ENCODE measurements at places on chromosomes 6 and 20.

GRCh38 chr6:90611543-90612312 is 24.9 kb upstream of the MAP3K7 start:
- no peak for DNase-seq

DNA sequence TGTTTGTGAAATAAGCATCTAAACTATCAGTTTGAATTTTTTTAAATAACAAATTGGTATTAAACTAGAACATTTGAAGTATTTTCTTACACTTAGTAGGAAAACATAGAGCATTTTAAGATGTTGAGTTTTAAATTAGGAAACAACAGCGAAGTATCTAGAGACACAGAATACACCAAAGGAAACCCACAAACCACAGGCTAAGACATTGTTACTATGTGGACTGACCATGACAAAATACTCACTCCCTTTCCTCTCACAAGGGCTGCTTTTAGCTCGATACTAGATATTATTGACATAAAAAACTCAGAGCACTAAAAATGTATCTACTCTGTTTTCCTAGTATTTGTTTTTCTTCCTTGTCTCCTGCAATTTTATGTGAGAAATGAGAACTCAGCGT is 266.0 kb upstream of the CITED2 start:
- DNase-seq: peak; percentile 32

- no peak for DNase-seq
These were observed 80.6 kb downstream of the OTOR start for GRCh38 chr20:16828666-16829305.

DNA sequence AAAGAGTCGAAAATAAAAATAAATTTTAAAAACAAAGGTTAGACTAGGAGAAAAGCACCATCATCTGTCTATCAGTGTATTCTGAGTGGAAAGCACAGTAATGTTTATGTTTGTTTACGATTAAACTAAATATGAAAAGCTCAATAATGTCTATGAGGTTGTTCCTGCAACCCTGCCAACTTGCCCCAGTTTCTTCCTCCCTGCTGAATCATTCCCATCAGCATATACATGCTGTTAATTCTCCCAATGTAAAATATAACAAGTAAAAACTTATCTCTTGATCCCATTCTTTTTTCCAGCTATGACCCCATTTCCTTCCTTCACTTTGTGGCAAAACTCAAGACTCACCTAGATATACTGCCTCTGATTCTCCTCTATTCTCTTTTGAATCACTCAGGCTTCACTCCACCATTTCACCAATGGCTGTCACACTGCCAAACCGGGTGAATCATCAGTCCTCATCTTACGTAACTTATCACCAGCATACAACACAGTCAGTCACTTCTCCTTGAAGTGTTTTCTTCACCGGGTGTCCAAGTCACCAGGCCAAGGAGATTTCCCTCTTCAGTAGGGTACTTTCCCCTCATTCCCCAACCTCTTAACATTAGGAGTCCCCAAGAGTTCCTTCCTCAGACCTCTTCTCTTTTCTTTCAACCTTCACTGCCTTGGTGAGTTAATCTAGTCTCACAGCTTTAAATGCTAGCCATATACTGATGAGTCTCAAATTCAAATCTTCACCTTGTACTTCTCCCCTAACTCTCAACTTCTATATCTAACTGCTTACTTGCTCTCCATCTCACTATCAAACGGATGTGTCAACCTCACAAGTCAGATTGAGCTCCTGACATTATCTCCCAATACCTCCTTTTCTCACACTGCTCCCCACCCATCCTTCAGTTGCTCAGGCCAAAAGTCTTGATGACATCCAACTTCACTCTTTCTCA is 6.2 kb downstream of the TMEM242 start:
- DNase-seq: no peak

DNA sequence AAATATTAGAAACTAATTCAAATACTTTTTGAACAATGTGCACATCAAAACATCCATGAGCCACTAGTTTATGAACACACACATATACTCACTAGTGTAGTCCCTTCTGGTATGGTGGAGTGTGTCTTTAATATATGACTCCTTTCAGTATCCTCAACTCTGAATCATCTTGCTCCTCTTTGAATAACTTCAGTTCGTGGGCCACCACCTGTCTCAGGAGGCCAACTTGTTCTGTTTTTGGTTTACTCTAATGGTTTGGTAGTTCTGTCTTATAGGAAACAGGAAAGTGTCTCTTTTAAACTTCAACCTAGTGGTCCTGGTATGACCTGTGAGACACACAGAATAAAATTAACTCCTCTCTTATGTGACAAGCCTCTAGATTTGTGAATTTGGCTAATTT is 55.6 kb downstream of the ZNF292 start:
- peak; percentile 54 for DNase-seq

DNA sequence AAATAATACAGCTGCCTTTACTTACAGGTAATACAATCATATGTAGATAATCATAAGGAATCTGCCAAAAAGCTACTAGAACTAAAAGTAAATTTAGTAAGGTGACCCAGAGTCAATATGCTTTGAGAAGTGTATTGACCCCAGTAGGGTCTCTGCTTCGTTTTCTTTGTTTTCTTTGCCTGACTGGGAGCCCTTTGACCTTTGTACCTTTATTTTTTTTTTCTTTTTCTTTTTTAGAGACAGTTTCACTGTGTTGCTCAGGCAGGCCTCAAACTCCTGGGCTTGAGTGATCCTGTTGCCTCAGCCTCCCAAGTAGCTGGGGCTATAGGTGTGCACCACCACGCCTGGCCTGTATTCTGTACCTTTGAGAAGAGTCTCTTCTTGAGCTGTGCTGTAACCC is 17.9 kb downstream of the RAB5IF start:
- no peak for DNase-seq

DNA sequence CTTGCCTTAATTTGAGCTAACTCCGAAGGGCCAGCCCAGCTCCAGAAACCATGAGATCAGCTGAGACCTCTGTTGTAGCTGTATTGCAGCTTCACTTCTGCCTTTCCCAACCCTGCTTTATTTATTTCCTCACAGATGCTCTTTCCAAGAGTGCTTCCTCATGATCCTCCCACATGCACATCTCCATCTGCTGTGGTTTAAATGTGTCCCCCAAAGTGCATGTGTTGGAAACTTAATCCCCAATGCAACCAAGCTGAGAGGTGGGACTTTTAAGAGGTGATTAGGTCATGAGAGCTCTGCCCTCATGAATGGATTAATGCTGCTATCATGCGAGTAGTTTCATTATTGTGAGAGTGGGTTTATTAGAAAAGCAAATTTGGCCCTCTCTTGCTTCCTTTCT is 164.4 kb upstream of the TAB2 start:
- no peak for DNase-seq

DNA sequence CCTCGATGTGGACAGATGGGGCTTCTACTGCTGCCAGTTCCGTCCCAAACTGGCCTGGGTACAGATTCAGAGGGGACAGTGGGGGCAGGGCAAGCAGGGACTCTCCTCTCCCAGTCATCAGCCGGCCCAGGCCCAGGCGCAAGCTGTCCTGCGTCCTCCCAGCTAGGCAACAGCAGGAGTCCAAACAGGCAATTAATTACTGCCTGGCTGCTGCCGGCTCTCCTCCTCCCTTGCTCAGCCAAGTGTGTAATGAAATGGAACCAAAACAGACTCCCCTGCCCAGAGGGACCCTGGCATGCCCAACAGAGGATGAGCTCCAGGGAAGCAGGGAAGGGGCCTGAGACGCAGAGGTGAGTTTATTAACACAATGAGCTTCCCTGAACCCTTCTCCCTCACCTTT is 17.8 kb upstream of the SLC32A1 start:
- no peak for DNase-seq

DNA sequence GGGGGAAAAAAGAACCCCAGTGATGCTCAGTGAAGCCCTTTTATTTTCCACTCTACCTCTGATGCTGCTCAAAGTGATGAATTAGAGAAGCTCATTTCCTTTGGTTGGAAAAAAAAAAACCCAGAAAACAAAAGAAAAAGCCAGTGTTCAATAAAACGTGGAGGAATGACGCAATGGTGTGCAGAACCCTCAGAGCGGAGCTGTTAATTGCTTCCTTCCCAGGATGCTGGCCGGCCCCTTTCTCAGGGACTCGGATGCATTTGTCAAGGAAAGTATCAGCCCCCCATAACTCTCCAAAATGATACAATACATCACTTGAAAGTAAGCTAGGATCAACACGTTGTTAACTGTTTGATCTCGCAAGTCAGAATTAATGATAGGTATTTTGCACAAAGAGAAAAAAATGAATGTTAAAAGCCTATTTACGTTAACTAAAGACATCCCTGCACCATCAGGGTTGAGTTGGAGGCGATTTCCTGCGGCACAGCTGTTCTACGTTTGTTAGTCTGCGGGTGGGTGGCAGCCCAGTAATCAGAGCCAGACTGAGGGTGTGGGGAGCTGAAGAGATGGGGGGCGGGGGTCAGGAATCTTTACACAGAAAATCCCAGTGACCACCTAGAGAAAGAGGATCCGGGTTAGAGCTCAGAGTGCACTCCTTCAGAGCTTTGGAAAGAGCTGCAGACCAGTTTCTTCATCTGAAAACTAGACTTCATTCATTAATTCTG is 132.4 kb downstream of the BMP7 start:
- no peak for DNase-seq

DNA sequence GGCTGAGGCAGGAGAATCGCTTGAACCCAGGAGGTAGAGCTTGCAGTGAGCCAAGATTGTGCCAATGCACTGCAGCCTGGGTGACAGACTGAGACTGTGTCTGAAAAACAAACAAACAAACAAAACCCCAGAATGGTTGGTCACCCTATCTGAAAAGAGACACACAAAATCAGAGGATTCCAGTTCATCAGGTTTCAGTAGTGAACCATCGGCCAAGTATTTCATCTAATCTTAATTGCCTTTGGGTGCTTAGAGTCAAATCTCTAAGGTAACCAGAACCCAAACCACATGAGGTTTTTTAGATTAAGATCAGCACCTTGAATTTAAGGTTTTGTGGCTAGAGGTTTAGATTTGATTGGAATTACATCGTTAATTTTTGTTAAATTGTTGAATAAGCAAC is 8.3 kb upstream of the ZBTB2 start:
- DNase-seq: no peak

DNA sequence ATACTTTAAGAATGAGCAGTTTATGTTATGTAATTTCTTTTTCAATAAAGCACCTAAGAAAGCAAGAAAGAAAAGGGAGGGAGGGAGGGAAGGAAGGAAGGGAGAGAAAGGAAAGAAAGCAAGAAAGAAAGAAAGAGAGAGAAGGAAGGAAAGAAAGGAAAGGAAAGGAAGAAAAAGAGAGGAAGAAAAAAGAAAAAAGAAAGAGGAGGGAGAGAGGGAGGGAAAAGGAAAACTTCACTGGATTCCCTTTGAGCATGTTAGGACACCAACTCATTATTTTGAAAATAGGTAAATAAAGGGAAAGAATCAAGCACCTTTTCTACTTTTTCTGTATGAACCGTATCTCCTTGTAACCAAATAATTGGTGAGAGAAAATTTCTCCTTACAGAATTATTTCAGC is 32.3 kb upstream of the TOP1 start:
- DNase-seq: no peak

DNA sequence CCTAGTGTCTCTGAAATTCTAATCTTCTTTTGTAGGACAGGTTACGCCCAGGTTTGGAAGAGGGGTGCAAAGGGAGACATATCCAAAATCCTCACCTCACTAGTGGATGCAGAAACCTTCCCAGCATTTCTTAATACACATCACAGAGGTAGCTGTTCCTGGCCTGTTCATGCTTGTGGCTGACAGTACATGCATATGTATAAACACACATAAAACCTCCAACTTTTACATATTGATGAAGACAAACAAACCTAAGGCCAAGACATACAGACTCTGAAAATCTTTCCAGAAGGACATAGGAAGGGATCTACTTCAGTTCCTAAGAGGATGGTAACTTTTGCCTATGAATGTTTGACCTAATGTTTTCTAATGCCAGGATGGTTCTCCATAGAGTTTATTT is 872.1 kb upstream of the FLRT3 start:
- DNase-seq: no peak

GRCh38 chr20:59873409-59873808 is 60.0 kb downstream of the SYCP2 start:
- no peak for DNase-seq

GRCh38 chr6:164692772-164693510 is 616.5 kb downstream of the C6orf118 start:
- DNase-seq: no peak

- DNase-seq: no peak
These were observed 81.2 kb downstream of the NFATC2 start for GRCh38 chr20:51461306-51461705.

GRCh38 chr6:19413323-19413722 is 423.8 kb upstream of the ID4 start:
- DNase-seq: no peak

DNA sequence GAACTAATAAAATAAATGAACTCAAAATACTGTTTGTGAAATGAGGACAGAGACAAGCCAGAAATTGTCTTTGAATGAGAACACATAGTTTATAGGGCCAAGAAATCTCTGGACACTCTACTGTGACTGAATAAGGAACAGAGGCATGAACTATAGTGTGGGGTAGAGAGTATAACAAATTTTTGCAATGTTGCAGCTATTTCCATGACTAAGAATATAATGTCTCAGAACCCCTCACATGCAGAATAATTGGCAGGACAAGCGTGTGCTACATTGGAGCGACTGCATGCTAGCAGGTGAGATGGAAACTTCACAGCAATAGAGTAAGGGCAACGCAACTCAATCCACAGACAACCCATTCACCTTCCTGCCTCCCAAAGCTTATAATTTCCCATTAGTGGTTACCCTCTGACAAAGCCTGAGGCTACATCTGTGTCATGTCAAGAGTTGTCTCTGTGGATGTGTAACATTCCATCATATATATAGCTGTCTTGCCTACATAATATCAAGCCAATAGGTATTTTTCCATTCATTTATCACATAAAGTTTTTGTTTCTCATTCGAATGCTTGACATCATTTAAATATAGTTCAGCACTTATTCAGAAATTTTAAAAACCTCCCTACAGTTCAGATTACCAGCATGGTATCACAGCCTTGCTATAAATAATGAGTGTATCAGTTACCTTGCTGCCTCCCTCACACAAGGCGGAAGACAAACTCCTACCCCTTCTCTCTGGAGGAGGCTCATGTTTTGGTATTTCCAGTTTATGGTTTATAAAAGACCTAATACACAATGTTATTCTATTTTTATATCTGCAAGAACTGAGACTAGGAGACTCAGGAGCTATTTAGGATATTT is 47.9 kb upstream of the ECHDC1 start:
- DNase-seq: no peak

- no peak for DNase-seq
These were observed 96.8 kb upstream of the LY86 start for GRCh38 chr6:6491761-6492160.

DNA sequence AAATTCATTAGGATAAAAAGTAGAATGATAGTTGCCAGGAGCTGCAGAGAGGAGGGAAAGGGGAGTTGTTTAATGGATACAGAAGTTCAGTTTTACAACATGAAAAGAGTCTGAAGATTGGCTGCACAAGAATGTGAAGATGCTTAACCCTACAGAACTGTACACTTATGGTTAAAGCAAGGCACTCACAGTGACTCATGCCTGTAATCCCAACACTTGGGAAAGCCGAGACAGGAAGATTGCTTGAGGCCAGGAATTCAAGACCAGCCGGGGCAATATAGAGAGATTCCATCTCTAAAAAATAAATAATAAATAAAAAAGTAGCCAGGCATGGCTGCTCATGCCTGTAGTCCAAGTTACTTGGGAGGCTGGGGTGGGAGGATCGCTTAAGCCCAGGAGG is 174.0 kb downstream of the TASP1 start:
- DNase-seq: no peak

- peak; percentile 37 for DNase-seq
These were observed 256.5 kb downstream of the FARS2 start for GRCh38 chr6:5517796-5518195.

- no peak for DNase-seq
These were observed 80.2 kb downstream of the GRM4 start for GRCh38 chr6:34065466-34066217.

GRCh38 chr20:43508604-43509040 is 1.1 kb downstream of the L3MBTL1 start:
- no peak for DNase-seq

Data from GM10248 (cell line).